ENCODE measurements at places on chromosomes 6 and 20.

GRCh38 chr20:44187054-44187771, at the start of gene JPH2:
Gene JPH2 (minus strand): TSS chr20:44187188. CDS start chr20:44186705, 483 bp downstream.
- DNase-seq: no peak

- no peak for DNase-seq
These were observed 448.0 kb downstream of the EYS start for GRCh38 chr6:65259059-65259458.

- DNase-seq: no peak
These were observed 7.1 kb upstream of the DUSP22 start for GRCh38 chr6:285030-285771.

- DNase-seq: no peak
These were observed 161.4 kb downstream of the TBXT start for GRCh38 chr6:166005944-166006899.

GRCh38 chr20:12207875-12208274, 290.2 kb downstream of the BTBD3 start:
- no peak for DNase-seq

- no peak for DNase-seq
These were observed 110.6 kb downstream of the PREX1 start for GRCh38 chr20:48717095-48717672.

DNA sequence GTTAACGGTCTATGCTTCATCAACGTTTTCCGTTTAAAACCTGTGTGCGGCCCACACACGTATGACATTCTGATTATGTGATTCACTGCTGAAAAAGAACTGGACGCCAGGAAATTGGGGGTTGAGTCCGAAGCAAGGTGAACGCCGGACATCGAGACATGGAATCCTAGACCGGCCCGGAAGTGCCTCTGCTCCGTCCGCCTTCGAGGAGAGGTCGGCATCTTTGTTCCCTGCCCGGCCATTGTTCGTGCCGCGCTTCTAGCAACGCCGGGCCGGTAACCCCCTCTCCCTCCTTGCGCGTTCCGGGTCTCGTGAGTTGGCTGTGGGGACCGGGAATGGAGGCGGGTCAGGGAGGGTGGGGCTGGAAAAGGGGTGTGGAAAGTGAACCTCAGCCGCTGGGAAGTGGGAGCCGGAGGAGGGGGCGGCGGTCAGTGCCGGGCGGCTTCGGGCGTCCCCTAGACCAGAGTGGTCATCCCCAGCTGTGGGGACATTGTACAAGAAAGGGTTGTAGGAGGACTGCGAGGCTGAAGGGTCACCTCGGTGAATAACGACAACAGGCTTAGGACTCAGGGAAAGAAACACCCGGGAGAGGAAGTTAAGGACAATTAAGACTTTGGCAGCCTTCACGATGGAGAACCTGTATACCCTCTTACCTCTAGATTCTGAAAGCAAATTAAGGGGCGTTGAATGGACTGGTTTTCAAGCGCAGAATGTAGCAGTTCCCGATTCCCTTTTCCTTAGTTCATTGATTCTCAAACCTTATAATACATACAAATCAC, at the start of gene ZSCAN9:
Gene ZSCAN9 (plus strand): TSS at position 220 of the 779 bp plus-strand sequence. CDS start 1,810 bp downstream, outside the sequence.
- no peak for DNase-seq

DNA sequence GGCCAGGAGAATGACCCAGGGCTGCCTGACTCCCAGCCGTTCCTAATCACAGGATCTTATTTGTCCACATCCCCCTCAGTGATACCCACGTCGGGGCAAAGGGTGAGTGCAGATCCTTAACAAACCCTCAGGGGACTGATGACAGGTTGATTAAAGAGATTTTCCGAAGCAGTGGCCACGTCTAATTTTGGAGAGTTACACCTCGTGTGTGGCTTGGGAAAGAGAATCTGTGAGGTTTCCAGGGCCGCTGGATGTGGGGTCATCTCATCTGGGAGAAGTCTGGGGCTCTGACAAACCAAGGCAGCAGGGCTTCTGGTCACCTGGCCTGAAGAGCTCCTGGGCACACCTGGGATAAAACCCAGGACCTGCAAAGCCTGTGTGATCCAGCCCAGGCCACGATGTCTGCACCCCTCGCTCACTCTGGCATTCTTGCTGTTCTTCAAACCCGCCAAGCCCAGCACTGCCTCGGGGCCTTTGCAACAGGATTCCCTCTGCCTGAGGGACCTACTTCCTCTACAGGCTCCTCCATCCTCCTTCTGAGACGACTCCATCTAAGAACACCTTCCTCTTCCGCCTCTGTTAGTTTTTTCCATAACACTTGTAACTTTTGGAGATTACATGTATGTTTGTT, 4.7 kb downstream of the JPH2 start:
- DNase-seq: no peak

DNA sequence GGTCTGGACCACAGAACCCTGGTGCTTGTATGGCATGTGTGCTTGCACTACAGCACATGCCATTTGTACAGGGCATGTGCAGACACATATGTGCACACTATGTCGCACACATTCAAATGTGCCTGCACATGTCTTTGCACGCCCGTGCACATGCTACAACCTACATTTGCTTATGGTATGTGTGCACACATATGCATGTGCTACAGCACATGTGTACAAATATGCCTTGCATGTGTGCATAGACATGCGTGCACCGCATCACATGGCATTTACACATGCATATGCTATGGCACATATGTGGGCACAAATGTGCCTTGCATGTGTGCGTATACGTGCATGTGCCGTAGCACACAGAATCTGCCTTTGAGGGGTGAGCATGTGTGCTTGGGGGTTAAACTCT, 90.5 kb downstream of the DHX35 start:
- no peak for DNase-seq

GRCh38 chr20:58574469-58574868, 59.3 kb upstream of the APCDD1L start:
- no peak for DNase-seq

- no peak for DNase-seq
These were observed 348.1 kb downstream of the CDC5L start for GRCh38 chr6:44735630-44735963.

- no peak for DNase-seq
These were observed 831.6 kb upstream of the EYS start for GRCh38 chr6:66538551-66539135.

DNA sequence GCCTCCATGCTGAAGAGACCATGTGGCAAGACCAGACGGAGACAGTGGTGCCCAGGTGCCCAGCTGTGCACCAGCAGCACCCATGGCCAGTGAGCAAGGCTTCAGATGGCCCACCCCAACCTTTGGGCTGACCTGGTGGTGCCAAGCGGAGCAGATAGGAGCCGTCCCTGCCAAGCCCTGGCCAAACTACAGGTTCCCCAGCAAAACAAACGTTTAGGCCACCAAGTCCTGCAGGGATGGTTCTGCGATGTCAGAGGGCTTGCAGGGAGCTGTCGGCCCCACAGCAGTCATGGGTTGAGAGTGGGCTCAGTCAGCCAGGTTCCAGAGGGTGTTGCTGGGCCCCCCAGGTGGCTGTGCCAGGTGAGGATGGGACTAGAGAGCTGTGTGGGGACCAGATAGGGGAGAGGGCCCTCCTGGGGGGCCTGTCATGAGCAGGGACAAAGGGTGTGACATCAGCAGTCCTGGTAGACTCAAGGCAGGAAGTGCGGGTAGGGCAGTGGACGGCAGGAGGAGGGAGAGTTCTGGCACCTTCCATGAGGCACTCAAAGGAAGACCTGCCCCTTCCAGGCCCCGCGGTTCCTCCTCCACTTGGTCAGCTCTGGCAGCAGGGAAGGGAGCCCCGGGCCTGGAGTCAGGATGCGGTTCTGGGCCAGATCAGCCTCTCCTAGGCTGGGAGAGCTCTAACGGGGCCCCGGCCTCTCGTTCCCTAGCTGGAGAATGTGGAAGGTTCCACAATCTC, 342.4 kb downstream of the ZFAND3 start:
- no peak for DNase-seq

DNA sequence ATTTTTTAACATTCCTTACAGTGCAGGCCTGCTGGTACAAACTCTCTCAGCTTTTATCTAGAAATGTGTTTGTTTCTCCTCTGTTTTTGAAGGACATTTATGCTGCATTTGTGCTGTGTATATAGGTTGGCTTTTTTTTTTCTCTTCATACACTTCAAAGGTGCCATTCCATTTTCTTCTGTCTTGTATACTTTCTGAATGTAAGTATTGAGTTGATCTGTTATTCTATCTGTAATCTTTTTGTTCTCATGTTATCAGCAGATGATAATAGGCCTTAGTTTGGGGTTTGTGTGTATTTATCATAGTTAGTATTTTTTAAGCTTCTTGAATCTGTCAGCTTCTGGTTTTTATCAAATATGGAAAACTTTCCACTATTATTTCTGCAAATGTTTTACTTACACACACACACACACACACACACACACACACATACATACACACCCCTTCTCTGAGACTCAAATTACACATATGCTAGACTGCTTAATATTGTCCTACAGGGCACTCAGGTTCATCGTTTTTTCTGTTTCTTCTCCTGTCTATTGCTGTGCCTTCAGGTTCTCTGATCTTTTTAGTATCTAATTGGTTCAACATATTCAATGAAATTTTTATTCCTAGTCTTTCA, 74.6 kb downstream of the RPP40 start:
- no peak for DNase-seq

DNA sequence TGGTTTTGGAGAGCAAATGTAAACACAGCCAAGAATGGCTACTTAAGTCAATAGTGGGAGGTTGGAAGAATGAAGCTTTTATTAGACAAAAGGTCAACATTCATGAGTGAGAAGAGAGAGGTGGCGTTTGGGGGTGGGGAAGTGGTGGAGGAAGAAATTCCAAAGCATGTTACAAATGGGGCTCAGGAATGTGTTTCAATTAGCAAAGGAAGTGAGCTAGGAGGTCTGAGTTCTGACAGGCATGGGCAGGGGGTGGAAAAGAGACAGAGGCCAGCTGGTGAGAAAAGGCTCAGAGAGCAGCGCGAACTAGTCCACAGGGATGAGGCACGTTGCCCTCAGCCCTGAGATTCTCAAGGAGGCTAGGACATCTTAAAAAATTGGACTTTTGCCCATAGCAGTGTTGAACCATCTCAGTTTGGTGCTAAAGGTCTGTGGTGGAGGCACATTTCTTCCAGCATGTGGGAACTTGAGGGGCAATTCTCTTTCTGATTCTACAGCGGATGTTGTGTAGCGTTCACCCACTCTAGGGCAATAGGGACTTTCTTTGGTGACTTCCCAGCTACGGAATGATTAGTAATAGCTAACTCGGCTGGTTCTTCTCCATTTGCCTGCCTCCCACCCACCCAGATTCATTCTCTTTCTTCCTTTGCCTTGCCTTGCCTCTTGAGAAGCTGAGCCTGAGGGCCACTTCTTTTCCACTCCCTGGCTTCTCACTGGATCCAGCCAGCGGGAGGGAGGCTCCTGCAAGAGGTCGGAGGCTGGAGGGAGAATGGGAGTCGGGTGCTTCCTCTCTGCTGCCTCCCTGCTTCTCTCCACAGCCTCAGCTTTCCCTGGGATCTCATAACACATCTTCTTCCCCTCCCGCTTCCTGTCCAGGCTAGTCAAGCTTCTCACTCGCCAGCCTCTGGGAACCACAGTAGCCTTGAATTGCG, 45.1 kb upstream of the NEDD9 start:
- DNase-seq: no peak

DNA sequence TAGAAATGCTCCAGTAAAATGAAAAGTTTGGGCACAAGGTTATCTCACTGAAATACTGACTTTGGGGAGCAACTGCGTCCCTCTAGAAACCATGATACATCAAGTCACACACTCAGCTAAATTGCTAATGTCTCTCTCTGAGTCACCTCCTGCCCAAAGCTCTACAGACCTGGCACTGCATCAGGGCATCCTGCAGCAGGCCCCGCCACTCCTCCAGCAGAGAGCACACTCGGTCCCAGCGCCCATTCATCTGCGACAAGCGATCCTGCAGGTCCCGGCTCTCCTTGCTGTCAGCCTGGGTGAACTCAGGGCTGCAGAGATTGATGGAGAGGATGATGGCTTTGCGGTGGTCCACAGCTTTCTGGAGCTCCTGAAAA, 329.0 kb downstream of the ESR1 start:
- DNase-seq: no peak

All from activated CD8-positive, alpha-beta memory T cell treated with anti-CD3 and anti-CD28 coated beads for 4 hours (primary cell).